Heart left ventricle (tissue), 16 donors: ENCODE measurements at places on chromosomes 3 and 15. TPM values are rescaled to one million over a fixed set of nuclear protein-coding genes. Genes with fewer than 3 reads are reported as not detected.

GRCh38 chr15:92462424-92463125 is 68.9 kb downstream of the ST8SIA2 start:
- H3K36me3 ChIP-seq: no peaks in the 10 kb centered on the region
- H3K4me3 ChIP-seq: no peak overlapping the region
- H3K27ac ChIP-seq: no peak overlapping the region
- H3K4me1 ChIP-seq: peaks cover under 1% of the 10 kb centered on the region

Gene IMPG2
- 0.28 TPM for total RNA-seq

DNA sequence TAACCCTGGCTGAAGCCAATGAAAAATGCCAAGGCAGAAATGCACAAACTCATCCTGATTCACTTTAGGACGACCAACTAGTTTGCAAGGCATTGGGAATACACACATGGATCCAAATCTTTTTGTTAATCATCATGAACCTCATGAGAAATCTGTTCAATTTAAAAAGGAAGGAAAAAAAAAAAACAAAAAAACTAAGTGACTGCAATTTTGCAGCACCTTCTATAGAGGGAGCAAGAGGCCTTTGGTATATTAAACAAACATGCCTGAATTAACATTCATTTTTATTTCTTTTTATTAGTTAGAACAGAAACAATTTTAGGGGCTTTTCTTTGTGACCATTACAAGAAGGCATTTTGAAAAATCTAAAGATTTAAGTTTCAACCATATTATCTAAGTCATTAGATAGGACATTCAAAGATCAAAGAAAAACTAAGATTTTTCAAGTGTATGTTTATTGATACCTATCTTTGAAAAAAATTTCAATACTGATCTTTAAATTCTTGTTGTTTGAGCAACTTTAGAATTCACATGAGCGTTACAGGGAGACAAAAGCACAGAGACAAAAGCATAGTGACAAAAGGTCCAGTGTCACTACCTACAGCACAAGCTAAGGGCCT is 182.4 kb downstream of the CBLB start:
- H3K36me3 ChIP-seq: peaks cover 47% of the 10 kb centered on the region
- H3K27ac ChIP-seq: no peak overlapping the region
- H3K4me3 ChIP-seq: no peak overlapping the region
- no peak for DNase-seq
- H3K4me1 ChIP-seq: peaks cover 15% of the 10 kb centered on the region

DNA sequence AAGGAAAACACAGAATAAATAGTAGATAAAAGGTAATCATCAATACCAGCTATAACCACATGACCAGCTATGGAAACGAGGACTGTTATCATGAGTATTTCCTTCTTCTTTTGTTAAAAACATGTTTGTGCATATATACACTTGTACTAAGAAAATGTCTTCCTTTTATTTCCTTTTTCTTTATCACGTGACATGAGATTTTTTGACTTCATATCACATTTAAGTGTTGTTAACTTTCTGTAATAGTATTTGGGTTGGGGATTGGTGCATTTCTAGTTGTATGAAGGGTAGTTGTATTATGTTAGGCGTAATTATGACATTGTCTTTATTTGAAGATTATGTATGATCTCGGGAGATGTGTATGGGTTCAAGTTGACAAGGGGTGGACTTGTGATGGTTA is 278.5 kb upstream of the ZNF385D start:
- no peak overlapping the region for H3K27ac ChIP-seq
- H3K36me3 ChIP-seq: no peaks in the 10 kb centered on the region
- no peaks in the 10 kb centered on the region for H3K27me3 ChIP-seq
- H3K4me3 ChIP-seq: no peak overlapping the region

DNA sequence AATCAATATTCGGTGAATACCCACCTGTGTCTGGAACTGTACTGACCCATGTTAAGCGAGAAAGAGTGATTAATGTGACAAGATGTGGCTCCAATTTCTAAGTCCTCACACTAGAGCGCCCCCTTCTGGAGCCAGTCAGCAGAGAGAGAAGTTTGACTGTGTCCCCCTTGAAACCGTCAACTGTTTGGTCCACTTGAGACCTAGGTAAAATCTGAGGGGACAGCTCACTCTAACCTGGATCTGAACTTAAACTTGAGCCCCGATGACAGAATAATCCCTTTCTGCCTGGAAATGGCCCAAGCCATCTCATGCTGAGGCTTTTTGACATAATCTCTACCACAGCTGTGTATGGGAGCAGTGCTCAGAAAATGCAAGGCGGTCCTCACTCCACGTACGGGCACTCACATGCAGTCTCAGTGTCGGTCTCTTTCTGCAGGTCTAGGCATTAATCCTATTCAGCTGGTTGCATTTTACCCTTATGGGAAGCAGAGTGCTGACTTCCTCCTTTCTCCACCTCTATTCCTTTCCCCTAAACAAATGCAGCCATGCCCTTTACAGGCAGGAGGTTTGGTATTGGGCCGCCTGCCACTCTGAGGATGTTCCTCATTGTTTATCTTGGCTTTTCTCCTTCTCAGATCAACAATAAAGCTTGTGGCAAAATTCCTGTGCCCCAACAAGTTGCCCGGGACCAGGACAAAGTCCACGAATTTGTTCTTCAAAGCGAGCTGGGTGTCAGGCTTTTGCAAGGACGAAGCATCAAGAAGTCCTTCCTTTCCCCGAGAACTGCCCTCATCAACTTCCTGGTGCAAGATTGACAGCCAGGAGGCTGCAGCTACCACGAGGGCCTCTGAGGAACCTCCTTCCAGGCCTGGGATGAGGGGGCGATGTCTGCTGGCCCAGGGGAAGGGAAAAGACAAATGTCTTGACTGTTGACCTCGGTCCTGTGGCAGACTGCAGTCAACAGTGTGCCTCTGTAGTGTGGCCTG is 47.5 kb upstream of the LIMD1 start:
- peaks cover 18% of the 10 kb centered on the region for H3K4me1 ChIP-seq
- no peak overlapping the region for H3K4me3 ChIP-seq
- no peaks in the 10 kb centered on the region for H3K36me3 ChIP-seq

GRCh38 chr15:29044503-29044901 is 158.7 kb downstream of the APBA2 start:
- H3K4me1 ChIP-seq: no peaks in the 10 kb centered on the region
- no peak for DNase-seq
- H3K4me3 ChIP-seq: no peak overlapping the region
- no peaks in the 10 kb centered on the region for H3K27me3 ChIP-seq
- no peaks in the 10 kb centered on the region for H3K36me3 ChIP-seq

Gene TLR9
- total RNA-seq: 0.37 TPM

GRCh38 chr3:168581771-168582225 is 486.1 kb upstream of the GOLIM4 start:
- no peak for DNase-seq
- no peaks in the 10 kb centered on the region for H3K4me1 ChIP-seq
- no peaks in the 10 kb centered on the region for H3K36me3 ChIP-seq
- H3K4me3 ChIP-seq: no peak overlapping the region
- H3K27ac ChIP-seq: no peak overlapping the region

Gene HYAL1
- 46.9 TPM for total RNA-seq

GRCh38 chr3:46399557-46399956 is 7.3 kb downstream of the CCR5AS start:
- H3K27ac ChIP-seq: no peak overlapping the region
- H3K27me3 ChIP-seq: no peaks in the 10 kb centered on the region
- H3K36me3 ChIP-seq: no peaks in the 10 kb centered on the region

Gene B3GALNT1
- total RNA-seq: 70.7 TPM

Gene AADACL2
- total RNA-seq: not detected

Gene CPB1
- total RNA-seq: not detected

Gene ACAN
- total RNA-seq: 0.77 TPM

DNA sequence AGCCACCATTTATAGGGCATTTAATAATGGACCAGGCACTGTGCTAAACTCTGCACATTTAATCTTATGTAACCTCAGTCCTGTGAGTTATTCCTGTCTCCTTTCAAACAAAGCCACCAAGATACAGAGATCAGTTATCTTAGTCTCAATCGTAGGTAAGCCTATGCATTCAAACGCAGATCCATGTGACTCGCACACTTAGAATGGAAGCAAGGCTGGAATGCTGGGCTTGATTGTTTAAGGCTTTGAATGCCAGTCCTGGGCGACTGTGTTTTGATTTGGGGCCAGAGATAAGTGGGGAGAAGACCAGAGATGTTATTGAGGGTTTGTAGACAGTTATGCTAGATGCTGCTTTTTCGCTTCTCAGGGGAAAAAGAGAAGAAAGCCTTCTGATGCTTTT is 22.2 kb downstream of the MED12L start:
- no peaks in the 10 kb centered on the region for H3K36me3 ChIP-seq
- no peaks in the 10 kb centered on the region for H3K4me1 ChIP-seq
- no peak for DNase-seq
- H3K27ac ChIP-seq: no peak overlapping the region
- H3K4me3 ChIP-seq: no peak overlapping the region

Gene GABRR3
- not detected for total RNA-seq

Gene TRH
- total RNA-seq: not detected

DNA sequence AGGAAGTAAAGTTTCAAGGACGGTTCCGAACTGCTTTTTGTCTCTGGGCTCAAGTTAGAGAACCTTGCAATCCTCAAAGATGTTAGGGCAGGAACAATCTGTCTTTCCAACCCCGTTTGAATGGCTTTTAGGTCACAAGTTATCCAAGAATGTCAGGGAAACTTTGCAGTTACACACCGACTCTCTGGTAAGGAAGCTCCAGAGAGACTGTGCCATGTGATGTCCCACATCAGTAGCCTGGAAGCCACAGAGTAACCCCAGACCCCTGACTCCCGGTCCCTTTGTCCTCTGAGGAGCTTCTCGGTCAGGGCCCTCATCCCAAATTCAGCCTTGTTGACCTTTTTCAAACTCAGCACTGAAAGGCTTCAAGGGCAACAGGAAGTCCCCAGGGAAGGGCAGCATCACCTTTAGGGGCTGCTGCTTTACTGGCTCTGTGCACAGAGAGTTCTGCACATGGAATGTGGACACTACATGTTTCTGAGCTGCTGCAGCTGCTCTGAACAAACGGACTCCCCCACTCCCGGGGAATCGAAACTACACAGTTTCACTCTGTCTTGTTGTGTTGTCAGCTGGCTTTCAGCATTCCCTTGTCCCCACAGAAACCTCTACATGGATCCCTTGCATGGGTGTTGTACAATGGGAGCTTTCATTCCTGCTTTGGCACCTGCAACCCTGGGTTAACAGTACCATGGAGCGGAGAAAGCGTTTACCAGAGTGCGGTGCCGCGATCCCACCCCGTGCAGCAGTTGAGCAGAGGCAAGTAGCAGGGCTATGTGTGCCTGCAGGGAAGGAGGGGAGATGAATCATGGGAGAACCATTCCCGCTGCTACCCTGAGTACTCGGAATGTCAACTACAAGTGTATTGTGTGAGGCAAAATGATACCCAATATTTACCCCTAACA is 408.2 kb upstream of the THBS1 start:
- no peaks in the 10 kb centered on the region for H3K27me3 ChIP-seq
- H3K4me3 ChIP-seq: no peak overlapping the region
- no peak overlapping the region for H3K27ac ChIP-seq
- no peaks in the 10 kb centered on the region for H3K4me1 ChIP-seq

- H3K4me3 ChIP-seq: no peak overlapping the region
- no peak overlapping the region for H3K27ac ChIP-seq
- H3K36me3 ChIP-seq: no peaks in the 10 kb centered on the region
- no peak for DNase-seq
- no peaks in the 10 kb centered on the region for H3K27me3 ChIP-seq
Observed at GRCh38 chr15:95549168-95549738, 781.2 kb upstream of the NR2F2 start.

Gene CA12
- total RNA-seq: 1.7 TPM

DNA sequence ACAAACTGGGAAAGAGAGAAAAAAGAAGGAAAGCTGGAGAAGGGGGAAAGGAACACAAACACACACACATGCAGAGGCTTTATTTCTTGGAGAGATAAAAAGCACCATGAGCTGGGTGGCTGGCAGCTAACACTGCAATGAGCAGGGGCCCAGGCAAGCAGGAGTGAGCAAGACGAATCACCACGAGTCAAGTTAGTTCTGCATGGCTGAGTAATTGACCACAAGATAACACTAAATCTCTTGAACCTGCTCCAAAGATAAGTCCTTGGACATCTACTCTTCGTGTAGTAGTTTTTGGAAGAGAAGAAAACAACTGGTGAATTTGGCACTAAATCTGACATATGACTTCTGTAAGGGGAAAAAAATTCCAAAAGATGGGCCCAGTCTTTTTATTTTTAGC is 100.9 kb downstream of the MYO5A start:
- H3K36me3 ChIP-seq: no peaks in the 10 kb centered on the region
- peaks cover 14% of the 10 kb centered on the region for H3K4me1 ChIP-seq
- no peak overlapping the region for H3K4me3 ChIP-seq
- H3K27ac ChIP-seq: peak overlapping the region; percentile 2
- no peaks in the 10 kb centered on the region for H3K27me3 ChIP-seq

DNA sequence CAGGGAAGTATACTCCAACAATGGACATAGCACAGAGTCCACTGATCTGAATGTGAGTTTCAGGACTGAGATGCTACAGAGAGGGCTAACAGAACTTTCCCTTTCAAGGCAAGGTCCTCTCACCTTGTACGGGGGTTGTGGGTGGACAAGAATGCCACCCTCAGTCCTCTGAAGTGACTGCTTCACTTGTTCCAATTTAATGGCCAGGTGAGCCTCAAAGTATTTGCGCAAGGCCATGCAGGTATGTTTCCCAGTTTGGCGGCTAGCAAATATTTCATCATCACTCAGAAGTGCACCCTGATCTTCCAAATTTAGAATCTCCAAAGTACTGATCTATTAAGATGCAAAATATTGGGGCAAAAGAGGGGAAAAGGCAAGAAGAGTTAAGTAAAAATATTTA is 38.1 kb downstream of the RBM15B start:
- H3K27me3 ChIP-seq: no peaks in the 10 kb centered on the region
- no peak overlapping the region for H3K4me3 ChIP-seq
- H3K36me3 ChIP-seq: no peaks in the 10 kb centered on the region
- H3K4me1 ChIP-seq: no peaks in the 10 kb centered on the region

- peak overlapping the region; percentile 49 for H3K4me3 ChIP-seq
- no peaks in the 10 kb centered on the region for H3K36me3 ChIP-seq
- H3K27ac ChIP-seq: no peak overlapping the region
- peaks cover 18% of the 10 kb centered on the region for H3K4me1 ChIP-seq
Observed at GRCh38 chr3:8767667-8768363, 1.6 kb downstream of the OXTR start.

DNA sequence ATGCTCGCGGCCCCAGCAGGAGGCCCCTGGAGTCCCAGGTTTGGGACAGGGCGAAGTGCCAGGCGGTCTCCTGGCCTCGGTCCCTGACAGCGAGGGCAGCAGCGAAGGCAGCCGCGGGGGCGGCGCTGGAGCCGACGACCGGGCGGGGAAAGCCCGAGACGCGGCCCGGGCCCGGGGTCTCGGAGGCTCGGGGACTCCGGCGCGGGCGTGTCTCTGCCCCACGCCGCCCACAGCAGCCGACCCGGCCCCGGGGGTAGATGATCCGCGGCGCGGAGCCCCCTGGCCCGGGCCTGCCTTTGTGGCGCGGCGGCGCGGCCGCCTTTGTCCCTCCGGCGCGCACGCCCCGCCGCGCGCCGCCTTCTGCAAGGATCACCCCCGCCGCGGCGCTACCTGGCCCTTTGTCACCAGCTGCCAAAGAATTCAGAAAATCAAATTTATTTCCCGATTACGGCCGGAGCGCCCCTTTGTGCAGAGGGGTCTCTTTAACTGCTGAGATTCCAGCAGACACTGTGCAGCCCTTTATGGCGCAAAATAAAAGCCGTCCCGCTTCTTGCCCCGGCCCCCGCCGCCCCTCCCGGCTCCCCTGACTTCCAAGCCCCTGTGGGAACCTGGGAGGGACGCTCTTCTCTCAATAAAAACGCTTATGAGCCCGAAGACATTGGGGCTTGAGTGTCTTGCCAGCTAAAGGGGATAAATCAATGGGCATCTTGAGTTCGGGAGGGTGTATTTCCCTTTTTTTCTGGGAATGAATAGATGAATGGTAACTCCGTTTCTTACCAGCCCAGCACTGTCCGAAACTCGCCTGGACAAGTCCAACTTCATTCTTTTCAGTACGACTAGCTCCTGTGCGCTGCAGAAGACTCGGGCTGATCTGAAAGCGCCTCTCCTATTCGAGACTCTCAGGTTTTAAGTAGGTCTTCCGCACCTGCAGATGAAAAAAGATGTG is 68.4 kb downstream of the HES1 start:
- H3K4me1 ChIP-seq: peaks cover 11% of the 10 kb centered on the region
- DNase-seq: no peak
- no peaks in the 10 kb centered on the region for H3K27me3 ChIP-seq

Gene C3orf85
- not detected for total RNA-seq
